ENCODE measurements at places on chromosomes 1 and 21.

DNA sequence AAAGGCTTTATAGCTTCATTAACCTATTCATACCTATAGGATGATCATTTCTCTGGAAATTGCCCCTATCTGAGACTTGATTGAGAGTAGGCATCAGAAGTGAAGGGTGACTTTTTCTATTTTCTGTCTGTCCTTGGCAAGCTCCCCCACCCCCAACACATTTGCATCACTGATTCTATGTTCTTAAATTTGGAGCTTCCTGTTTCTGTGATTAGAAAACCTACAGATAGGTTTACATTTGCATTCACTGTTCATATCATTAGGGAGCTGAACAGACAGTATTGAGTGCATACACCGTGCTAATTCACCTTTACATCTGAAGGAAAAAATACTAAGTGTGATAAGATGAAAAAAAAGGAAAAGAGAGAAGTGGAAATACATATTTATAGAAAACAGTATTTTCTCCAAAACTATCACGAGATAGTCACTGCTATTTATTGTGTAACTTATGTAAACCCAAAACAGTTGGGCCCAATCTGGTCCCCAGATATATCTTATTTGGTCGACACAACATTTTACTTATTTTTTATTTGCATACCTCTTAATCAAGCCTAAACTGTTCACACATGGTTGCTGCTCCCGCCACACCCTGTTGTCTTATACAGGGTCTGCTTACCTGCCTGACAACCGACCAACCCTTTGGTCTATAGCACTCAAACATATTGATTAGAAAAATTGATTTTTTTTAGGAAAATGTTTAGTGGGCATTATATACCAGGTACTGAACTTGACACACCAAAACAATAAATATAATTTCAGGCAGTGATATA lies 218.8 kb downstream of the NTNG1 start:
- DNase-seq = no peak

- DNase-seq = no peak
These were observed 554 bp downstream of the CACNA1S start for GRCh38 chr1:201111672-201112071.

- DNase-seq = no peak
These were observed 75.5 kb downstream of the VAV3 start for GRCh38 chr1:107889524-107889923.

- DNase-seq = no peak
These were observed 925 bp downstream of the TNNI1 start for GRCh38 chr1:201420608-201421002.

GRCh38 chr1:196078691-196079090 lies 529.5 kb downstream of the KCNT2 start:
- DNase-seq = no peak

DNA sequence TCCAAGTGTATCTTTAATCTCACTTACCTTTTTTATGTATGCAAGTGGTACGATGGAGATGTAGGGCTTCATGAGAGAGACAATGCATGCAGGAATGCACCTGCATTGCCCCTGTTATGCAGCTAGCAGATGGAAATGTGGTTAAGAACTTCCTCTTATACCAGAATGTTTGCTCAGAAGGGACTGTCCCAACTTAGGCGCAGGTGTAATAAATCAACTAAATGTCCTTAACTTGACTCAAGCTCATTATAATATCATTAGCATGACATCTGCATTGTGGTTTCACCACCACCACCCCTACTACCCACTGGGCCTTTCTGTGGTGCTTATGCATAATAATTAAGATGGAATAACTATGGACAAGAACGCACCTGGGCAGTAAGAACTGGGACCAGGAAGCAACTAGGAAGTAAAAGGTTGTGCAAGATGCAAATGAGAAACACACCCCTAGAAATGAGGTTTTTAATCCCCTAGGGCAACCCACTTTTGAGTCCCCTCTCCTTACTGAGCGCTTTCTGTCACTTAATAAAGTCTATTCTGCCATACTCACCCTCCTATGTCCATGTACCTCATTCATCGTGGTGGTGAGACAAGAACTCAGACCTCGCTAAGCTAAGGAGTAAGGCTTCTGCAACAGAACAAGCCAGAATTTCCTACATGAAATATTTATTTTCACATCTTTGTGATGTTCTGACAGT lies 1103.3 kb upstream of the B3GALT2 start:
- no peak for DNase-seq

DNA sequence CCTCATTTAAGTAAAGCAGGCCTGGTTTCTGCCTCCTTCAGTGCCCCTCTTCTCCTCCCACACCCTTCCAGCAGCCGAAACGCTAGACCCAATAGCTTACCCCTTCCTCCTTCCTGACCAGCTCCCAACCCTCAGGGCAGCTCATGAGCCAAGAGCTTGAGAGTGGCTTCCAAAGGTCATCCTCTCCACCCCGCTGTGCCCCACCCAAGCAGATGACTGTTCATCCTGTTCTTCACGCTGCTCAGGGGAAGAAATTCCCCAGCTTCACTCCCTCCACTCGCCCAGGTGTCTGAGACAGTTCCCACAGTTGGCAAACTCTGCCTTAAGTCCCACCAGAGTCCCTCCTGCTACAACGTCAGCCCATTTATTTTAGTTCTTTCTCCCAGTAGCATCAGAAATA lies 23.4 kb downstream of the ARHGEF19 start:
- DNase-seq = no peak

DNA sequence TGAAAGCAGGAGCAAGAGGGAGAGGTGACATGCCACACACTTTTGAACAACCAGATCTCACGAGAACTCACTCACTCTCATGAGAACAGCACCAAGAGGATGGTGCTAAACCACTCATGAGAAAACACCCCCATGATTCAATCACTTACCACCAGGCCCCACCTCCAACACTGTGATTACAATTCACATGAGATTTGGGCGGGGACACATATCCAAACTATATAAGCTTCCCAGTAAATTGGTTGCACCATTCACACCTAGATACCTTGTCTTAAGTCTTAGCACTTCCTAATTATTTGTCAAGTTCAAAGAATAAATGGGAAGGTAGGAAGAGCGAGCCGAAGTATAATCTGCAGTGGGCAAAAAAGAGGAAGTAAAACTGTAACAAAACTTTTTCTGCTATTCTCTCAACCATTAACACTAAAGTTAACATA lies 34.3 kb downstream of the AMY1C start:
- no peak for DNase-seq

- DNase-seq = no peak
These were observed 68.0 kb upstream of the PTCH2 start for GRCh38 chr1:44911026-44911425.

DNA sequence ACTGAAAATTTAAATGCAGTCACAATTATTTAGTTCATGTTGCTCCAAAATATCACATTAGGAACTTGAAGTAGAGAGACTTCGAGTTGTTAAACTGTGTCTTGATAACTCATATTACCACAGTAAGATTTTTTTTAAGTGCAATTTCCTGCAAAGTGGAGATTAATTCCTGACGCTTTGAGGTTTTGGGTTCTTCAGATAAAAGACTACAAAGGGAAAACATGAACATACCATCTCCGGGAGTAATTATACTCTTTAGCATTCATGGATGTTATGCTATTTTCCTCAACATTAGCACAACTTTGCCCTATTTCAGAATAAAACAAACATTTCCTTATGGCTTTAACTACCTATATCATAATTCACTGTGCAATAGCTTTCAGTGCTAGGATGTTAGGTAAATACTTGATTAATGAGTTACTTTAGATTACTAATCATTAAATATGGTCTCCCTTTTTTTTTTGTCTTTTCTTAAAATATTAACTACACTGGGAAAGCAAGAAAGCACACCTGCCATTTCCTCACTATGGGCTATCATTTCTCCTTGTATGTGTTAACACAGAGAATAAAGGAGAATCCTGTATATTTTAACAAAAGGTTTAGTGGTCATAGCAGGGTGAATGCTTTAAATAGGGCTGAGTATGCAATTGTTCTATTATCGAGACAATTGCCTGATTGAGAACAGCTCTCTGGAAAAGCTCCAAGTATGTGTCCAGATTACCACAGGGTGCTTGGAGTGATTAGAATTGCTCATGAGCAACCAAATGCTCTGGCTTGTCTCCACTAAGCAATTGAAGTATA lies 252.5 kb upstream of the C1orf105 start:
- DNase-seq = no peak

DNA sequence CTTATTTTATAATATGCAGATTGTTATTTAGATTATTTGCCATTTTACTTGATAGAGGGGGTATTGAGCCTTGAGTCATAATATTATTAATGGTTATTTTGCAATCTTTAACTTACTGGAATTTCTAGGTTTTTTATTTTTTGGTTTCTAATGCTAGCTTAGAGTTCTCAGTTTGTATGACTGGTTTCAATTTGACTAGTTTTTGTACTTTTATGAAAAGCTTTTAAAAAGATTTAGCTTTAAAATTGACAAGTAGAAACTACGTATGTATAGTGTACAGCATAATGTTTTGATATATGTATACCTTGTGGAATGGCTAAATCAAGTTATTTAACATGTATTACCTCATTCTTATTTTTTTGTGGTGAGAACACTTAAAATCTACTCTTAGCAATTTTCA lies 41.5 kb downstream of the CEP350 start:
- DNase-seq = no peak

DNA sequence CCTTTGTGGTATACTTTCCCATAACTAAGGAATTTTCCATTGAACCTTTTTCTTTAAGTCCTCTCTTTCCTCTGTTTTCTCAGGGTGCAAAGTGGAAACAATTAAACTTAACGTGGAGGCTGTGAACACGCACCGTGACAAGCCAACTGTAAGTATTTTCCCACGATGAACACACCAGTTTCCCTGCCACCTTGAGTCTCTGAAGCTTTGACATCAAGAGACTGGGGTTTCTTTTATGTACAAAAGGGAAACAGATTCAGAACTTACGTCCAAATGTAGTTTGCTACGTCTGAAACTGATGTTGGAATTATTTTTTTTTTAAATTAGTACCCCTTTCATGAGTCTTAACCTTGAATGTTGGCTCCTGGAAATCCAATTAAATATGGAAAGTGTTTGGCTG lies 17.2 kb upstream of the C4BPB start:
- no peak for DNase-seq

- no peak for DNase-seq
These were observed 5.0 kb downstream of the LHX4 start for GRCh38 chr1:180235077-180235501.
